ENCODE measurements at places on chromosomes 4 and X.

DNA sequence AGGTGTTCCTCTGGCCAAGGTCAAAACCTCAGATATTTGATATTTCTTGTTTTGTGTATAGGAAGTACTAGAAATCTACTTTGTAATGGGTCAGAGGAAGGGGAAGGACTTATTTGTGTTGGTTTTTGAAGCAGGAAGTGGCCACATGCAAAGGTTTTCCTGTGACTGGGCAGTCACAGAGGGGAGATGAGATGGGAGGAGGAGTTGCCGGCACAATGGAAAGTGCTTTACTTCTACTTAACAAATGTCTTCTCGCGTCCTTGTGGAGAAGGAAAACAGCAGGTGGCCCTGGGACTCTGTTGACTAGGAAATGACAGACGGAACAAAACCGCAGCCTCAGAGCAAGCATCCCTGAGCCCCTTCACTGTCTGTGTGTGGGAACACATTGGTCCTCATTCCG, 46.6 kb downstream of the SHROOM2 start:
- no peak for DNase-seq

GRCh38 chr4:18536428-18536827, 514.9 kb upstream of the LCORL start:
- DNase-seq, result no peak

DNA sequence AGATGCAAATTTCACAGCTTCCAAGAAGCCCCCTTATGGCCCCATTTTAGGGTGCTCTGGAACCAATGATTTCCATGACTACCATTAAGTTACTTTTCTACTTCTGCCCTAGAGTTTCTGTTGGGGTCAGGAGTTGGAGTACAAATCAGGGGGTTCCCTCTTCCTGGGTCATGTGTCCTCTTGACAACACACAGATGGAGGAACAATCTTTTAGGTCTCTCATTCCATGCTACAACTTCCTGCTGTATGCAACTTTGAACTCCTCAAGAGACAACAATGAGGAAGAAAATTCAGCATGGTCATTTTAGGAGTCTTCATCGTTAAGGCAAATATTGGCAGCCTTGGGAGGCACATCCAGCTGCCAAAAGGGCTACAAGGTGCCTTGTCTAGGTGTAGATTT, 79.7 kb downstream of the SEL1L3 start:
- DNase-seq, result no peak

DNA sequence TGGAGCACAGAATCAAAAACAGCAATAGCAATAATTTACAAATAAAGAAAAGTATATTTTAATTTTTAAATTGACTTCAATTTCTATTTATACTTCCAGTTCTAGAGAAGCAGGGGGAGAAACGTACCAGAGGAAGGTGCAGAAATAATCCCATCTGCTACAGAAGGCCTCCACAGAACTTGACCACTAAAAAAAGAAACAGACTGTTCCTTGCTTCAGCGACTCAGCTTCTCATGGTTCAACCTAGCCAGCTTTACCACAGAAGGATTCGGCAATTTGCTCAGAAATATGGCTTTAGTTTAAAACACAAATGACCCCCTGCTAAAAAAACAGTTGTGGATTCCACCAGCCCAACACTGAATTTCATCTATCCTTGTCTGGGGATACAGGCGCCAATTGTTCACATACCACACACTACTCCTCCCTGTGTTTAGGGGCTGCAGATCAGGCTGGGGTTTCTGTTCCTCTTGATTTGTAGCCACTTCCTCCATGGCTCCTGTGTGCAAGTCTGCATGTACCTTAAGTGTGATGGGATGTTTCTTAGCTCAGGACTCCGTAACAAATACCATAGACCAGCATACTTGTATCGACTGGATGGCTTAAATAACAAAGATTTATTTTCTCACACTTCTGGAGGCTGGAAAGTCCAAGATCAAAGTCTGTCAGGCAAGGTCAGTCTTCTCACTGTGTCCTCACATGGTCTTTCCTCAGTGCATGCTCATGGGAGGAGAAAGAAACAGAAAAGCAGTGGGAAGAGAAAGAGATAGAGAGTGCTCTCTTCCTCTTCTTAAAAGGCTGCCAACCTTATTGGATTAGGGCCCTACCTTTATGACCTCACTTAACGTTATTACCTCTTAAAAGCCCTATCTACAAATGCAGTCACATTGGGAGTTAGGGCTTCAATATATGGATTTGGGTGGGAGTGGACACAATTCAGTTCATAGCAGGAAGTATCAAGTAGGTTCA, 79.1 kb downstream of the AMOT start:
- no peak for DNase-seq

GRCh38 chrX:80879916-80880315, 70.2 kb upstream of the BRWD3 start:
- no peak for DNase-seq

DNA sequence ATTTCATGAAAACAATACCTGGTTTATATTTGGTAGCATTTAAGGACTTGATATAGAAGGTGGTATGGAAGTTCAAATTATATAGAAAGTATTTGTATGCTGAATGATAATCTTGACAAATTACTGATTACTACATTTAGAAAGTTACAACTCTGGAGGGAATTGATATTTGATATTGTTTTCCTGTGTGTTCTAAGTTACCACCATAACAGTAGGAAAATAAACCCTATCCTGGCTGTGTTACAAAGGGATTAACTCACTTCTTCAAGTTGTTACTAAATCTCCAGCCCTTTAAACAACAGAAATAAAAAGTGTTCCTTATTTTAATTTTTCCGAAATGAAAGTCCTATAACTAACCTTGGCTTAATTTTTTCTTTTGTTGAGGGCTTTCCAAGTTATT, 36.6 kb downstream of the FHL1 start:
- DNase-seq, result no peak

DNA sequence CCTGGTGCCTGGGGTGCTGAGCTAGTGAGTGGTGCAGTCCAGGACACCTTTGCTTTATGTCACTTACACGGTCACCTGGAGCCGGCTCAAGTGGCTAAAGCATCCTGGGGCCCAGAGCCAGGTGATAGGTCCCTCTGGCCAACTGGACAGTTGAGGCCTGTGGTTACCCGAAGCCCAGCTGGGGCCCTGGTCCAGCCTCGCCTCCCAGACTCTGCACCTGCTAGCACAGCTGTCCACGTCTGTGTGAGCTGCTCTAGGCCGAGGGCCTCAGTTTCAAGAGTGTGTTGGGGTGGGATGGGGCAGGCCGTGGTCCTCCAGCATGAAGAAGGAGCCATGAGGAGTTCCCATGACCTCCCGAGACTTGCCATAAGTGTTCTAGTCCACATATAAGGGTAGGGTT, 7.7 kb upstream of the ADD1 start:
- no peak for DNase-seq

DNA sequence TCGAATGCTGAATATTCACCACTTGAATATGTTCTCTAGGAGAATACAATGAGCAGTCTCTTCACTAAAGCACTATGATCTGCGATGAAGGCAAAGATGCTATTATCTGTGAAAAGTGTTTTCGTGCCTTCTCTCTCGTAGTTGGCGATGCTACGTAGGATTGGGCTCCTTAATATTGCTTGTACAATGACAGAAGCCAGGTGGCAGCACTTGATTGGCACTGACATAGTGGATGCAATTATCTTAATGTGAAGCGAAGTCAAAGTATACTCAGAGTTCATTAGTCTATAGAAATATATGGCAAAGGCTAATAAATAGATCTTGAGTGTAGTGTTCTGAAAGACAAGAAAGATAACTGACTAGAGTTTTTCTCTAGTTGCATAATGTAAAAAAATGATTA, 1135.7 kb upstream of the AGA start:
- no peak for DNase-seq

DNA sequence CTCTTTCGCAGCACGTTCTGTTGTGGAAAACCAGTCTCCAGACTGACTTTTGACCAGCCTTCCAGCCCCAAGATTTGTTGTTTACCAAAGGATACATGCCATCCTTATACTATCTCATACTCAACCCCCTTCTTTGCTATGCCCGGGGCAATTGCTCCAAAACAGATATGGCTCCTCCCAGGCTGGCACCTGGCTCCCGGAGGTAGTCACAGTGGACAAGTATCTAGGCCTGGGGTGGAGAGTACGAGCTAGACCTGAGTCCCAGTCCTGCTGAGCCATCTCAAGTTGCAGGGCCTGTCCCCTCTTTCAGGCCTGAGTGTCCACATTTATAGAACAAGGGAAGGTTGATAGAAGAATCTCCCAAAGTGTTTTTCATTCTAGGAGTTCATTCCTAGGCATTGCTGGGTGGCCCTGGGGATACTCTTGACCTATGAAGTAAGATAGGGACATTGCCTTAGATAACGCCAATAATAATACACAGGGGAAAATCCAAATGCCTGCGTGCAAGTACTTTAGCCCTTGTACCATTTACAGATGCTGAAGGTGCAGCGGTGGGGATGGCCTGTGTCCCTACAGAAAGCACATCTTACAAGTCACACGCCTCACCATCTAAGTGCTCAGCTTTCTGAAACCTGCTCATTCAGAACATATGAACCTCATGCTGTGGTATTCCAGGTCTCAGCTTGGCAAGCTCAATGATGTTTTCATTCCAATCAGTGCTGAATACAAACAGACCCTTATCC, 136.7 kb upstream of the MAMLD1 start:
- no peak for DNase-seq

DNA sequence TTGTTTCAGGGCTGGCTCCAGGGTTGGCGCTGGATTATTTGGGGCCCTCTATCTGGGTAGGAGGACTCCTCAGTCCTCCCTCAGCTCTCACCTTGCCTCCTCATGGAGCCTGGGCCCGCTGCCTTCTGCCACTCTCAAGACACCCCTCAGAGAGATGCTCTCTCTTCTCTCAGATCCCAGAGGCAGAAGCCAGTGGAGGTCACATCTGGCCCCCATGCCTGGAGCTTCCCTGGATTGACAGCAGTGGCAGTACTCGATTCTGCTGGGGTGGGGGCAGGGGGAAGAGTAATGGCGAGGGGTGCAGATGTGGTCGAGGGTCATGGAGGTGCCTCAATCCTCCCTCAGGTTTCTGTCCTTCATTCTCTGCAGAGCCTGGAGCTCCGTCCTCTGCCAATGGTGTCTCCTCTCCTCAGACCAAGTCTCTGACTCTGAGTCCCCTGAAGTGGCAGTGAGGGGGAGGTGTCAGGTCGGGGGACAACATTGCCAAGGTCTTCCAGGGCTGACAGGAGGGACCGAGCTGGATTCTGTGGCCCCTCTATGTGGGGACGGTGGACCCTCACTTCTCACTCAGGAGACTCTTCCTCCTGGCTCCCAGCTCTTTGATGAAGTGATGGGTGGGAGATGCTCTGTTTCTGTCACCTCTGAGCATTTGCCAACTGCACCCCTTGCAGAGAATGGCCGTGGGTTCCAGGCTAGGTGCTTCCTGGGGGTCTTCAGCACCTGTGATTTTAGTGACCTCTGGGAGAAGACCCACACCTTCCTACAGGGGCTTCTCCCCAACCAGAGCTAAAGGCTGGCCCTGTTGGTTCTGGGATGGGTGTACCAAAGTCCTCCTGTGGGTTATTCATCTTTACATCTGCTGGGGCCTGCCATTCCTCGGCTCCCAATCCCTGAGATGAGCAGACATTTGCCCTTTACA, 10.9 kb upstream of the HSFX1 start:
- no peak for DNase-seq

DNA sequence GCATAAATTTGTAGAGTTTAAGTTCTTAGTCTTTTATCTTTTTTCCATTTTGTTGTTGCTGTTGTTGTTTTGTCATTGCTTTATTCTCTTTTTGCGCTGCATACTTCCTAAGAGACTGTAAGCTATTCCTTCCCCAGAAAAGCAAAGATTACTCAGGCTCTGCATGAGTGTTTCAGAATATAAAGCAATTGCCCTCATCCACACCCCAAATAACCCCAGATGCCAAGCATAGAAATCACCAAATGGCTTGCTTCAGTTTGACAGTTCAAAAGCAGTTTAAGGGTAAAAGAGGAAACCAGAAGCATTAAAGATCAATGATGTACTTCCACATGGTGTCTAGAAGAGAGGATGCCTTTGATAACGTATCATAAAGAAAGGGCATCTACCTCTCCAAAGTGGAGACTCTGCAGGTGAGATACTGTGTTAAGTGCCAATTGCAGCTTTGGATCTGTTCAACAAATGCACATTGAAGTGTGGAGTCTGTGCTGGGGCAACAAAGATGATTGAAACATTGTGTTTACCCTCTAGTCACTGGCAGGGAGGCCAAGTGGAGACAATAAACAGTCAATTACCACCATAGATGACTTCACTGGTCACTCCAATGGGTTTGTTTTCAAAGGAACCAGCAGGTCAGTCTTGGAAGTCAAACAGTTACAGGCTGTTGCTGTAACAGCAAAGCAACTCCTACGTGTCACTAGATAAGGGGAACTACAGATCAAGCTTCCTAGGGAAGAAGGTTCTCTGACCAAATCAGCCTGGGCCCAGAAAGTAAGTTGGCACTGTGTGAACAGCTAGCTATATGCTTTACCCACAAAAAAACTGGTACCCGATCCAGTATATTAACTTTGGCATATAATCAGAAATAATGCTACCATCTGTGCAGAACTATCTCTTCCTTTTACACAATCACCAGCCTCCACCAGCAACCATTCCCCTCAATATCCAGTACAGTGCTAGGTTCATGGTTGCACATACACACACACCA, 40.6 kb upstream of the IL21 start:
- DNase-seq, result no peak

DNA sequence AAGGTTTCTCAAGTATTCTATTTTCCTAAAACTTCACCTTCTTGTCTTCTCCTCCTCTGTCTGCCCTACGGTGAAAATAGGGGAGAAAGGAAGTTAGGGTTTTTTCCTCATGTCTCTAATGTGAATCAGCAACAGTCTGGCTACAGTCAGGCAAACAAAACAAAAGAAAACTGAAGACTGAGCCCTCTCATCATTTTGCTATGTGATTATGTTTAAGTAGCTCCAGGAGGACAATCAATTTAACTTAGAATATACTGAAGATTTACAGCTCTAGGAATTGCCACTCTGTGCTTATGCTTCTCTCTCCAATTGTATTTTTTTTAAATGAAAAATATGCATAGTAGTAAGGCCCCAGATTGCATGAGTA, 316.2 kb downstream of the GPAT3 start:
- DNase-seq, result no peak

DNA sequence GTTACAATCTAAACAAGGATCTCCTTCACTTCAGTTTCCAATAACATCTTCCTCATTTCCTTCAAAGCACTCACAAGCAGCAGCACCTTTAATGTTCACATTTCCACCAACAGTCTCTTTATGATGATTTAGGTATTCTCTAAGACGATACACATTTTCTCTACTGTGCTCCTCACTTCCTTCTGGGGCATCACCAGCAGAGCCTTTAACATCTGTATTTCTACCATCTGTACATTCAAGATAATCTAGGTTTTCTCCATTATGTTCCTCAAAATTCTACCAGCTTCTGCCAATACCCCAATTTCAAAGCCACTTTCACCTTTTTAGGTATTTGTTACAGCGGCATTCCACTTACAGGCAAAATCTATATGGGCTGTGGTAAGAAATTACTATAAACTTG, 80.6 kb downstream of the FBXW7 start:
- DNase-seq, result no peak

DNA sequence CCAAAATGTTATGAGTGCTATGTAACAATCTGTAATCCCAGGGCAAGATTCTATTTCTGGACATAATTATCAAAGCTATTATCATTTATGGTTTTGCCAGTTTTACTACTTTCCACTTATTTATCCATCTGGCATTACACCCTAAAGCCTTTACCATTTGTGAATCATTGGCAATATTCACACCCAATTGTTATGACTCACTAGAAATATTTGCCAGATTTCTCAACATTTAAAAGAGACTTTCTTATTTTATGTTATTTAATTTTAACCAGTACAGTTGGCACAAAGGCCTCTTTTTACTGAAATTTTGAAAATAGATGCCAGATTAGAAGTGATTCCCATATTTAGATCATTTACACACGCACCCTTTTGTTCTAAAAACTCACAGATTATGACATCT, 242.7 kb upstream of the WDFY3 start:
- DNase-seq, result no peak

- DNase-seq, result no peak
Measured at GRCh38 chr4:11198516-11199305, 230.0 kb downstream of the HS3ST1 start.

All from CD4-positive, alpha-beta T cell treated with Interleukin-6 for 4 hours (primary cell).